Stimulated activated CD4-positive, alpha-beta T cell treated with anti-CD3 and anti-CD28 coated beads, TNF-alpha, amount 100 ng/mL, for 1 hour (primary cell): ENCODE measurements at places on chromosomes 2 and 18.

- no peak for DNase-seq
These were observed 191.2 kb upstream of the CDH19 start for GRCh38 chr18:66795051-66795450.

DNA sequence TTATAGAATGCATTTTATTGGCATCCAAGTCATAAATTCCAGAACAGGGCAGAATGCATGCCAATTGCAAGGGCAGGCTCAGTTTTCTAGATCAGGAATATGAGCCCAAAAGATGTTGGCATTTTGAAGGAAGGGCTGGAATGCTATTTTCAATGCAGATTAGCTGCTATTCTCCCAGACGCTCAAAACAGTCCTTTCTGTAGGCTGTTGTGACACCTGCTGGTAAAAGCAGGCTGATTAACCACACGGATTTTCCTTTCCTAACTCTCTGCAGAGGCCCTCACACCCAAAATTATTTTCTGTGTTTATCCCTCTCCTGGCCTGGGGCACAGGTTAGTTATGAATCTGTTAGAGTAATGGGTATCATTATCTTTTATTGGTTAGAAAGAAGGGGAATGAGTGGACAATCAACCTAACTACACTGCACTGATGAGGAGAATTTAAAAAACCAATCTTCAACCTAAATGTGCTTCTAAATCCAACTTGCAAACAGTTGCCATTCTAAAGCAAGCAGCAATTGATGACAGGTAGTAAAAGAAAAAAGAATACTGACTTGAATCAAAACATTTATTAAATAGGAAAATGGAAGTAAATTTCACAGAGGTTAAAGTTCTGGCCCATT, 94.0 kb downstream of the PLA2R1 start:
- no peak for DNase-seq

GRCh38 chr2:31170071-31170698, 31.9 kb upstream of the GALNT14 start:
- DNase-seq: no peak

GRCh38 chr2:220569112-220569897, 941.9 kb downstream of the SLC4A3 start:
- DNase-seq: no peak

- DNase-seq: no peak
These were observed 304.3 kb downstream of the CELF4 start for GRCh38 chr18:37261246-37261840.

- DNase-seq: no peak
These were observed 105.1 kb upstream of the SP3 start for GRCh38 chr2:174070281-174070680.

DNA sequence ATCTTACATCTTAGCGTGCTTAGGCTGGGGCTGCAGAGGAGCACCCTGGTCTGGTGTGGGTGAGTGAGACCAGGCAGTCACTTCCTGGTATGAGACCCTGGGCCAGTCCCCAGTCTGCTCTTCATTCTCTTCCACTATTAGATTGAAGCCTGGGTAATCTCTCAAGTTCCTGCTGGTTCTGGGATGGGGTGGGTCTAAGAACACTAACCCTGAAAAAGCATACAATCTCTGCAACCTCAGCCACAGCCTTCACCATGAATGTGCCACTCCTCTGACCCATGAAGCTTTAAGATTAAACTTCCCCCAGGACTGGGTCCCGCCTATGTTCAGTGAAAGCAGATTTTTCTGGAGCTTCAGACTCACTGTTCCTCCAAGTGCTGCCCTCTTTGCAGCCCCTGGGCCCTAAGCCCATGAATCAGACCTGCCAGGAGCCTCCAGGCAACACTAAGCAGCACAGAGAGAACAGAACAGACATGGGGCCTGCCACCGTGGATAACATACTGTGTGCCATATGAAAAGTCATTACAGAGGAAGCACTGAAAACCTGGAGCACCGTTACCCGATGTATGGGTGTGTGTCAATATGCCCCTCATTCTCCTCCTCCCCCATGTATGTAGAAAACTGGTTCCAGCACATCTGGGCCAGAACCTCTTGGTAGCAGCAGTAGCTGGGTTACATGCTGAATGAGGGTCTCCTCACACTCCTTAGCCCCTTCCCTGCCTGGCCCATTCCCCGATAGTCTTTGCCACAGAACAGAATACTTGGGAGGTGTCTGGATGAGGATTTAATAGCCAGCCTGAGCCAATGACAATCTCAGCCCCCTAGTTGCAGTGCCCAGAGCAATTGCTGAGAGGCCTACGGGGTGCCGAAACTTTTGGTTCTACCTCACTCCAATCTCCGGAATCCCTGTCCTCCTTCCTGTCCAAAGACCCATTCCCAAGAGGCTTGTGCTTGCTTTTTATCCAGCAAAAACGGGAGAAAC, 2.7 kb upstream of the SIX2 start:
- no peak for DNase-seq

DNA sequence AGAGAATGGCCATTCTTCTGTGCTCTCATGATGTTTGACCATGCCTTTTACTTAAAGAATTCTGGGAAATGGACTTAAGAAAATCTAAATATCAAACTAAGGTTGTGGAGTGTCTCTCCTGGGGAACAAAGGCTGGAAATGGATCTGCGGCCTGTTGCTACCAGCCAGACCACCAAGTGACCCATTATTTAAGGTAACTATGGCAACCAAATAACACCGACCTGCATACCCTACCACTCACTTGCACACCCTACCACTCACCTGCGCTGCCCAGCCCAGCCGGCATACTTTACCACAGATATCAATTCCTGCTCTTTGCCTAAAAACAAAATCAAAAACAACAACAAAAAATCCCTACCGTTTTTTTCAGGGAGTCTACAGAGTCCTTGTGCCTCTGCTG, 203.2 kb downstream of the NBAS start:
- DNase-seq: no peak

DNA sequence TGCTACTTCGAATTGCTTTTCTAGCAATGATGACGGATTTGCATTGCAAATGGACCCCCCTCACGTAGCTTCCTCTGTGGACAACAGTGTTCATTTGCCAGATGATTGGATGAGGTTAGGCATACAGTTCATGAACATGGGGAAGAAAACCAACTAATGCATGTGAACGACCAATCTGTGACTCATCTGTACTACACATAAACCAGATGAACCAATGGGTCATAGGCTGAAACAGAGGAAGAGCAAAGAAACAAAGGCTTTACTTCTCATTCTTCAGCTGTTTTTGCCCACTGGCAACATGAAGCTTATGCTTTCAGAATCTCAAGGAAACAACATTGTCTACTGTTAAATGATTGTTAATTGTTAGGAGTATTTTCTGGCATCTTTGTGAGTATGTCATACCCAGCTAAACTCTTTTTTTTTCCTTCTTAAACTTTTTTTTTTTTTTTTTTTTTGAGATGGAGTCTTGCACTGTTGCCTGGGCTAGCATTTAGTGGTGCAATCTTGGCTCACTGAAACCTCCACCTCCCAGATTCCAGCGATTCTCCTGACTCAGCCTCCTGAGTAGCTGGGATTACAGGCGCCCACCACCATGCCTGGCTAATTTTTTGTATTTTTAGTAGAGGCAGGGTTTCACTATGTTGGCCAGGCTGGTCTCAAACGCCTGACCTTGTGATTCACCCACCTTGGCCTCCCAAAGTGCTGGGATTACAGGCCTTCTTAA, 35.5 kb downstream of the EFEMP1 start:
- no peak for DNase-seq

GRCh38 chr2:105056245-105056644, 18.4 kb downstream of the MRPS9 start:
- no peak for DNase-seq

GRCh38 chr2:21710031-21710430, 586.3 kb downstream of the TDRD15 start:
- DNase-seq: no peak

- DNase-seq: no peak
These were observed 47.1 kb upstream of the REL start for GRCh38 chr2:60834270-60834717.

- DNase-seq: no peak
These were observed 897.5 kb downstream of the SUCLG1 start for GRCh38 chr2:83561592-83561991.

DNA sequence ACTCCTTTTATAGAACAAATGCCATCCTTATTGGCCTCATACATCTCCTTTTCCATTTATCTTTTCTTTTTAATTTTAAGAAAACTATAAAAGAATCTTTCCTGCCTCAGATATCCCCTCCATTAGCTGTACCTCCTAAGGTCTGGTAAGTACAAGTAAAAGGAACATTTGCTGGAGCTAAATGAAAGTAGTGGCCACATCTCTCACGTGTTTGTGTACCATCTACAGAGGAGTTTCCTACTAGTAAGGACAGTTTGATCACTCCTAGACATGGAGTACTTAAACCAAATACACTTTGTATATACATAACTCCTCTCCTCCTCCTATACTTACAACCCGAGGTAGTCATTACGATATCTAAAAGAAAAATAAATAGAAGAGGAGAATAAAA, 504.8 kb downstream of the LRRTM4 start:
- DNase-seq: no peak

DNA sequence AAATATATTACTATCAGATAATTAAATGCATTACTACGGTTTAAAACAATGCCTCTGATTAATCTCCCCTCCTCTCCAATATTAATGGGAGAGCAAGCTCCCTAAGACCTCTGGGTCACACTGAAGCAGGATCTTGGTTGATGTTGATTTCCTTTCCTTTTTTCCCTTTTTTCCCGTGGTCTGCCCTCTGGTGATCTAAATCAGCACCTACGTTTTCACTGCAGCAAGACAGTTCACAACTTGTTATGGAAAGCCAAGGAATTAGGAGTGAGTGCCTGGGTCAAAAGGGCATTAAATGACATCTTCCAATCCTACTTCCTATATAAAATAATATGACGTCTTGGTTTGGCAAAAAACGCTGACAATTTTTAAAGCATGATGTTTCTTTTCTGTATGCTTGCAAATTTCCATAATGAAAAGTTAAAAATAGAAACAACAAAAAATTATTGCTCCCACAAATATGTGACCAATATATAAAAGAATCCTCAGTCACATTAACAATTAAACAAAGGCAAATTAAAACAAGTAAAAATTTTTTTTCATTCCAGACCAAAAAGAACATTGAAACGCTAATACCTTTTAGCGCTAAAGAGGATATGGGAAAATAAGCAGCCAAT, 7.9 kb upstream of the CFAP36 start:
- DNase-seq: no peak

DNA sequence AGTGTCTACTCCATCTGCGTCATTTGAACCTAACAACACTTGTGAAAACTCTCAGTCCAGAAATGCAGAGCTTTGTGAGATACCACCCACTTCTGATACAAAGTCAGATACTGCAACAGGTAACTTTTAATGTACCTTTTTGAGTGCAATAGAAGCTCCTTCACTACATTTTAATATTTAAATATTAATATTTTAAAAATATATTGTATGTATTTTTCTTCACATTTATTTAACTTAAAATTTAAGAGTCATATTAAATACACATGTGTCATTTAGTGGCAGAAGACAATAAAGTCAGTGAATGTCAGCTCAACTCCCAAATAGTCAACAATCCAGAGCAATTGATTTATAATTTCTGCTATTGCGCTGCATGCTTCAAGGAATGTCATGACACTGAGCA, 13.9 kb downstream of the UBXN4 start:
- DNase-seq: no peak

- DNase-seq: no peak
These were observed 44.9 kb downstream of the STK25 start for GRCh38 chr2:241463276-241464135.

GRCh38 chr18:33427549-33427948, 13.0 kb downstream of the CCDC178 start:
- DNase-seq: no peak

DNA sequence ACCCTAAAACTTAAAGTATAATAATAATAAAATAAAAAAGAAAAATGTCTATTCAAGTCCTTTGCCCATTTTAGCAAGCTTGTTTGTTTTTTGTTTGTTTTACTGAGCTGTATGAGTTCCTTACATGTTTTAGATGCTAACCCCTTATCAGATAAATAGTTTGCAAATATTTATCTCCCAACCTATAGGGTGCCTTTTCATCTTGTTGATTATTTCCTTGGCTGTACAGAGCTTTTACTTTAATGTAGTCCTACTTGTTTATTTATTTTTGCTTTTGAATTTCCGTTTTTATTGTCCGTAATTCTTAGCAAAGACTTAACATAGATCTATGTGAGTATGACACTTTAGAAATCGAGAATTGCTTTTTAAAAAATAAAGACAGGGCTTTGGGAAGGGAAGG, 17.8 kb downstream of the PXDN start:
- DNase-seq: no peak

DNA sequence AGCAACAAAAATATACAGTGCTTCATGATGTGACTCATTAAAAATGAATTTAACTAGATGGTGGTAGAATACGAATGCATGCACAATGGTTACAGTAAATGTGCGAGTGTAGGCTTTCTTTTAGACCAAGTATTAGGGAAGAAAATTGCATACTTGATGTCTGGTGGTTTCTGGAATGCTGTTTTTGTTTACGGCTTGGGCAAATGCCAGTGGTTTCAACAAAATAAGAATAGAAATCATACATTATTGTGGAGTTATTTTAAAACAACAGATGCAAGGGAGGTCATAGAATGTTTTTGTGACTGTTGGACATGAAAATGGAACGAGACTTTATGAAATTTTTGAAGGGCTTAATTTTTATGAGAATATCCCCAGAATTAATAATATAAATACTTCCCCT, 580.9 kb downstream of the PLCL1 start:
- DNase-seq: no peak

GRCh38 chr18:41765460-41765859, 189.6 kb upstream of the PIK3C3 start:
- DNase-seq: no peak

GRCh38 chr2:170711196-170711773, 3.9 kb upstream of the SP5 start:
- DNase-seq: no peak

DNA sequence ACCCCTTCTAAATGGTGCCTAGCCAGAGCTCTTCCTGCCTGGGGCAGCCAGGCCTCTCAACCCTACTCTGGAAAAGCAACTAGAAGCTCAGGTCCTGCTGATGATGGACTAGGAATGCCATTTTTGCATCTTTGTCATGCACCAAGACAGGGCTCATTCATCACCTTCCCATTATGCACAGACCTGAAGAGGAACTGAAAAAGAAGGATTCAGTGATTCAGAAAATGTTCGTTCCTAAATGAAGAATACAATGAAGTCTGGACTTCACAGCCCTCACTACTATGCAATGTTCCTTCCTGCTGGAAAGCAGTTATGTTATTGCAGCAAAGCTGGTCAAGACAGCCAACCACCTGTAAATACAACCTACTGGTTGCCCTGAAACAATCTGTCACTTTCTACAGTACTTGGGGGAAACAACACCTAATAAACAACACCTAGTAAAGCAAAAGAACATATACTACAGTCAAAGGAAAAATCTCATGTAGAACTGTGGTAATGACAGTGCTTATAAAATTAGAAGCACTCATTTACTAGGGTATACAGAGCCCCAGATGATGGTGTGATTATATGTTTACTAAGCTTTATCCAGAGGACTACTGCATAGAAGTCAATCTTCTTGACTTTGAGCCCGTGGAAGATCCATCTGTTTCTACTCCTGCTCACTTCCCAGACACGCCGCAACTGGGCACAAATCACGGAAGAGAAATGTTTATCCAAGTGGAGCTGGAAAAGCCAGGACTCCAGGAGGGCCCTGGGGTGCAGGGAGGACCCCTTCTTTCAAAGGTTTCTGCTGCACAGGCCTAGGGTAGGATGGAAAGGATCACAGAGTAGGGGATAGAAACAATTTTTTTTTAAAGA, 103.1 kb upstream of the THOC1 start:
- no peak for DNase-seq

GRCh38 chr2:45014016-45014702, 4.9 kb upstream of the SIX2 start:
- DNase-seq: no peak
